ENCODE measurements at places on chromosomes 3 and 15.
A peak's percentile ranks its signal among the peaks of the same experiment; 100 is the strongest.

DNA sequence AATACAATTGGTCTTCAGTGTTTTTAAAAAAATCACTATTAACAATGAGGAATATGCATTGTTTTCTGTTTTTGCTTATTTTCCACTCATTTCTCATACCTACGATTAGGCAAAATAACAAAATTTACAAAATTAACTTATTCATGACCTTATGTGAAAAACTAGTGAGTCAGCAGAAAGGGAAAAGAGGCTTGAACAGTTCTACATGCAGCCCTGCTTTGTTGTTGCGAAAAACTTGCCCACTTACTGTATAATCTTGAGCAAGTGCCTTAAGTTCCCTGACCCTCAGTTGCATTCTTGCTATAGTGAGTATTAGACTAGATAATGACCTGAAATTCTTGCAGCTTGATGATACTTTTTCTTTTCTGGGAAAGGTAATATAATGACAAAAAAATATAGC, 551.1 kb upstream of the BCHE start:
- DNase-seq = no peak

GRCh38 chr3:97121386-97121785, 307.0 kb downstream of the EPHA6 start:
- DNase-seq = peak; percentile 18

DNA sequence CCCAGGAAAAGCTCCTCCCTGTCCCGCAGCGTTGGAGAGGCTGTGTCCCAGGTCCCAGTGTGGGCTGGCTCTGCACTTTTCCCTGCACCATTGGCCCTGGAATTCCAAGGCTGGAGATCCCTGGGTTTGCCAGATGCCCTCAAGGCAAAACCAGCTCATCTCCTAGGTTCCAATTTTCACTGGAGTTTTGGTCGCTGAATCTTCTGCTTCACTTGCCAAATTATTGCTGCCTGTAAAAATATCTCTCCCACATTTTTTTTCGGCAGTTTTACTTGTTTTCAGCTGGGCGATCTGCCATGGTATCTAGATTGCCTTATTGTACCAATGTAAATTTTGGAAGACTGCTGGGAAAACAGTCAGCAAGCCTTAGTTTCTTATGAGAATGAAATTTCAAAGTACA, 150.9 kb upstream of the ATP10A start:
- no peak for DNase-seq

DNA sequence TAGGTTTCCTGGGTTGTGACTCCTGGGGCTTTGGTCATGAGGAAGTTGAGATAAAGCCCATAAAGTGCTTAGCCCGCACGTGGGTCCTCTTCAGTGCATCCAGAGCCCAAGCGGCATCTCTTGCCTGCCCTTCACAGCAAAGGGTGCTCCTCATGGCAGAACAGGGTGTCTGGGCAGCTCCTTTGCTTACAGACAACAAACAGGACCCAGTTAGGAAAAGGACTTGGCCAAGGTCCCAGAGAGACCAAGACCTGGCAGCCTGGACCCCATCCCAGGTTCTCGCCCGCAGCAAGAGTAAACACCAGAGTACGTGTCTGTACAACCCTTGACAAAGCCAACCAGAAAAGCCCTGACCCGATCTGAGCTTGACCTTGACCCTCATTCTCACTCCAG, 27.0 kb downstream of the ALS2CL start:
- DNase-seq = peak; percentile 82

GRCh38 chr3:150022381-150023238, 51.9 kb upstream of the PFN2 start:
- DNase-seq = no peak

- no peak for DNase-seq
These were observed 89.7 kb downstream of the LIPC start for GRCh38 chr15:58521293-58521991.

GRCh38 chr3:127556565-127556964, 34.0 kb downstream of the TPRA1 start:
- DNase-seq = no peak

DNA sequence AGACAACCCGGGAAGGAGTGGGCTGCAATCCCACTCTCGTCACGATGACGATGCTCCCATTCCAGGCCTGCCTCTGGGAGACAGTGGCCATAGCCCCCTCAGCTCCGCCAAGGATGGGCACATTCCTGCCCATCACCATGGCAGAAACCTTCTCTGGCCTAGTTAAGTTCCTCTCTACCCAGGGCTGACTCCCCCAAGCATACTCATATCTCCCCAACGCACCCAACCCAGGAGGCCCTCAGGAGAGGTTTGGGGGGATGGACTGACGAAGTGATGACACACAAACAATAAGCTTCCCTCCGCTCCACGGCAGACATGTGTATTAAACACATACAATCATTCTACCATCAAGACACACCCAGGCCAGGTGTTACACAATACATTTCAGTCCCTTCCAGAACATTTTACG, 60.1 kb downstream of the VGLL4 start:
- DNase-seq = no peak

DNA sequence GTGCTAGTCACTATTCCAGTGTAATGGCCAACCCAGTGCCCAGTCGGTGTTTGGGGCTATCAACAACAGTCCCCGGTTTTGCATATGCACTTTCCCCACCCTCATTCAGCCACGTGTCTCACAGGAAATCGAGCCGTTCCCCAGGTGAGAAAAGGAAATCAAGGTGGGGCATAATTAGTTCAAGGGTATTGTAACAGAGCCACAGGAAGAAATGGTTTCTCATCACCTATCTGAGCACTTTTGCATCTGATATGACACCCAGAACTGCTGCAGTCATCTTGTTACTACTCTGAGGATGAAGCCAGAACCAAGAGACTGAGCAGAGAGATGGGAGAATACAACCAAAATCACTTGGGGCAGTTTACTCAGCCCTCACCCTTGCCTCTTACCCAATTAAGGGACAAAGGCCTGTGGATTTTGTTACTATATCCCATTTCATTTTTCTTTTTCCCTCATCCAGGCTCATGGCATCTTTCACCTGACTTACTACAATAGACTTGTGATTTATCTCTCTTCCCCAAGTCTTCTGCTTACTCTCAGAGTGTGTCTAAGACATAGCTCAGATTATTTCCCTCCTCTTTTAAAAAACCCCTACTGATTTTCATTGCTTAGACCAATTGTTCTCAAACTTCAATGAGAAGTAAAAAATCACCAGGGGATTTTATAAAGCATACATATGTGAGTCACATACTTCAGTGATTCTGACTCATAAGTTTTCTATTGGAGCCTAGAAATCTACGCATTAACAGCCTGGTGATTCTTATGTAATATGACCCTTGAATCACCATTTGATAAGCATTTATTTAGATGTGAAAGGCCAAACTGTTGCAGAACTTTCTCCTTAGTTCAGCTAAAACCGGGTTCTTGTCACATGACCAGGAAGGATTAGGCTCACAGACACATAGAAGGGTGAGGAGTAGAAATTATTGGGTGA, 40.5 kb downstream of the TRAT1 start:
- no peak for DNase-seq

DNA sequence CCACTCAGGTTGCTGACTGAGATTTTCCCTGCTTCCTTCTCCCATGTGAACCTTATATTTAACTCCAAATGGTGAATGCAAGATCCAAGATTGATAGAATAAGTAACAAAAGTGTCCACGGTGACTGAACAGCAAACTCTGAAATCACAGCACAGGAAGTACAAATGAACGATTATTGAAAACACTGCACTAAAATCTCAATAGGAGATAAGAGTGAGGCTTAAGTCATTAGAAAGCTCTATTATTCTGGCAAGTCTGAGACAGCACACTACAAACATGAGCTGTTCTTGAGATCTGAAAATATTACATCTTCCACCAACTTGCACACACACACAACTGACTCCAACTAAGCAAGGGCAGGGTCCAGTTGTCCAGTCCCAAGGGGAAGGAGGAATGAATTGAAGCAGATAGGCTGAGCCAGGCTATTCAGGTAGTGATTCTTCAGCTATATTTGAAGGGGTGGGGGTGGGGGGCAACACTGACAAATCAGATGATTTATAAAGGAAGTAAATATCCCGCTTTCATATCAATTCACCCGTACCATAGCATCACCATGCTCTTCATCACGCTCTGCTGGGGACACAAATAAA, 2.9 kb downstream of the ZNF385D start:
- no peak for DNase-seq

DNA sequence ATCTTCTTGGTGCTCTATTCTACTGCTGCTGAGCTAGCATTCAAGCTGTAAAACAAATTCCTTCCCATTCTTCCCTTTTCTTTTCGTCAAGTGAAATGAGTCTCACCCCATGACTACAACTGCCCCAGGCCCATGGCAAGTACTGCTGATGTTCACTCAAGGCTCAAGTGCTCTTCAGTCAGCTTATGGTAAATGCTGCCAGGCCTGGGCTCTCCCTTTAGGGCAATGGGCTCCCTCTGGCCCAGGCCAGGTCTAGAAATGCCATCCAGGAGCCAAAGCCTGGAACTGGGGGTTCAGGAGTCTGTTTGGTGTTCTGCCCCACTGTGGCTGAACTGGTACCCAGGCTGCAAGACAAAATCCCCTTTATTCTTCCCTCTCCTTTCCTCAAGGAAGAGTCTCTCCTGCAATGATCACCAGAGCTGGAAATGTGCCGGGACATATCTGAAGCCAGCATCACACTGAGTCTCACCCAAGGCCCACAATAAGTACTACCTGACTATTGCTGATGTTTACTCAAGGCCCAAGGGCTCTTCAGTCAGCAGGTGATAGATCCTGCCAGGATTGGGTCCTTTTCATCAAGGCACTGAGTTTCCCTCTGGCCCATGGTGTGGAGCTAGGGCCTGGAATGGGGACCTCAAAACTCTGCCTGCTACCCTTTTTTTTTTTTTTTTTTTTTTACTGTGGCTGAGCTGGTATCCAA, 205.0 kb upstream of the STAC start:
- peak; percentile 96 for DNase-seq

DNA sequence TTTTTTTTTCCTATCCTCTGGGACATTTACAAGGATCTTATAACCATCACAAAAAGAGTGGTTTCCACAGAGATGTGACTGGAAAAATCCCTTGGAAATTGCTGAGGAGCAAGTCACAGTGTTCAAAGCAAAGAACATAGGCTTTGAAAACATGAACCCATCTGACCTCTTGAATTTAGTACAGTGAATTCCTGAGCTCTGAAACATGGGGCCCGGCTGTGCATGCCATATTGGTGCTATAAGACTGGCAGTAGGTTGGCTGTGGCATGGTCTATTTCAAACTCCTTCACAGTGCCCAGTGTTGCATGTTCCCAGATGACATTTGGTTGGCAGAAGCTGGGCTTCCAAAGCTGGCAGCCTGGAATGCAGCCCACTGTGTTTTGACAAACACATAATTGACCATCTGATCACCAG, 202.2 kb downstream of the TIGIT start:
- no peak for DNase-seq

- DNase-seq = no peak
These were observed 31.2 kb downstream of the INTS14 start for GRCh38 chr15:65579762-65580161.

DNA sequence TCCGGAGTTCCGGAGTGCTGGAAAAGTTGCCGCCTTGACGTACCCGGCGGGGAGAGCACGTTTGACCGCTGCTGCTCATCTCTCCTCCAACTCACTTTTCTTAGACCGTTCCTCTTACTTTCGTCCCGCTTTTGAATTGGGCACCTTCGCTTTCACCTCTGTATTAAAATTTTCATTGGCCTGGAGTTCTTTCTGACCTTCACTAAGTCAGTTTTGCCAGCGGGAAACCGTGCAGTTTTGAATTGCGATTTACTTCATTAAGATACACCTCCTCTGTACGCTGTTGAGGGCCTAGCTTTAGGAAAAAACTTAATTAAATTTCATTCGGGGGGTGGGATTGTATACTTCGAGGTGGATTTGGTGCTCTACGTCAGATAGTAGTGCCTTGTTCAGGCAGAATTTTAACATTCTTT, 1.3 kb downstream of the GMPS start:
- no peak for DNase-seq

DNA sequence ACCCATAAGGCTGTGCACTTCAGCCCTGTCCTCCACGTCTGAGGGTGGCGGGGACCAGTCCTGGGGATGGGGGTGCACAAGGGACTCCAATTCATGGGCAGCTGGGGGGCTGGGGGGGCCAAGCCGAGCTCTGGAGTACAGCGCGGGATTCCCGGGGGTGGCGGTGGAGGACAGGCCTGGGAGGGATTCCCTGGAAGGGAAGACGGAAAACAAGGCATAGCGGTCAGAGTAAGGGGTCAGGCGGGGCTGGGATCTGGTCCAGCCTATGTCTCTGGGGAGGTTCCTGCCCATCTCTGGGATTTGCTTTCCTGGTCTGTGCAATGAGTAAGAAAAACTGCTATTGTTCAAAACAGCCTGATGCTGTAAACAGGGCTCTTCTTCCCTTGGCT, 8.1 kb upstream of the IGDCC3 start:
- no peak for DNase-seq

GRCh38 chr15:65175511-65175910, 9.6 kb downstream of the CLPX start:
- DNase-seq = no peak

- no peak for DNase-seq
These were observed 16.4 kb upstream of the FGD5 start for GRCh38 chr3:14802381-14802731.

DNA sequence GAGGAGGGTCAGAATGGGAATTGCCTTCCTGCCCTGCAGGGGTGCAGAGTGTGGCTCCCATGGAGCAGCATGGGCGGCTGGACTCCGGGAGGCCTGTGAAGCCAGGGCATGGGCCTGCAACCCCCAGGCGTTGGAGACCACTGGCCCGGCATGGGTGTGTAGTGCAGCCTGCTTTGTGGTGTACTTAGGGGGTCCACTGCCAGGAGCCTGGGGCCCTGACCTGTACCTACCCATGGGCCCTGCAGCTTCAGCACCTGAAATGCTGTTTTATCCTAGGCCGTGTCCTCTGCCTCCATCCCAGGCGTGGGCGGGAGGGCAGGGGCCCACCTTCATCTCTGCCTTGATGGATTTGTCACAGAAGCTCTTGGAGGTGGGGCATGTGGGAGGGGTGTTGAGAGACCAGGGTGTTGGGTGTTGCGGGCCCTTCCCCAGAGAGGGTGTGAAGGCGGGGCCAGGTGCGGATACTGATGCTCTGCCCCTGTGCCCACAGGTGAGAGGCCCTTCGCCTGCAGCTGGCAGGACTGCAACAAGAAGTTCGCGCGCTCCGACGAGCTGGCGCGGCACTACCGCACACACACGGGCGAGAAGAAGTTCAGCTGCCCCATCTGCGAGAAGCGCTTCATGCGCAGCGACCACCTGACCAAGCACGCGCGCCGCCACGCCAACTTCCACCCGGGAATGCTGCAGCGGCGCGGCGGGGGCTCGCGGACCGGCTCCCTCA, 45.0 kb downstream of the KLF13 start:
- no peak for DNase-seq

- DNase-seq = no peak
These were observed 24.3 kb downstream of the ARHGAP11B start for GRCh38 chr15:30650012-30650929.

DNA sequence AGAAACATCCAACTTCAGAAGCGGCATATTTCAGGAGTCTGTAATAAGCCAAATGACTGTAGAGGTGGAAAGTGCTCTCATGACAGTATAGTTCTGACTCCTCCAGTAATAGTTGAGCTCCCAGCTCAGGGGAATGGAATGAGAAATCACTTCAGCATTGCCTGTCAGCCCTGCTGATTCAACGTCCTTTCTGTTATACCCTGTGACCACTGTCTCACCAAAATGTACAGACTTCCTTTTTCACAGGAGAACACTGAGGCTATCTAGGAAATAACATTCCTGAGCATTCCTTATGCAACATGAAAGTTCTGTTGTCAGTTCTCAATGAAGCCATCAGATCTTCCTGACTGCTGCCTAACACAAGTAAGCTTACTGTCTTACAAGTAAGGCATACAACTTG, 284.5 kb upstream of the MME start:
- no peak for DNase-seq
